ENCODE measurements at places on chromosomes 6 and 20. TPM values are rescaled to one million over a fixed set of nuclear protein-coding genes. Genes with fewer than 3 reads are reported as not detected.

LAMP5 gene
- 1.4 TPM for total RNA-seq

PLA2G7 gene
- total RNA-seq: 0.16 TPM

R3HDML gene
- not detected for total RNA-seq

UBE2J1 gene
- 56.0 TPM for total RNA-seq

ENPP4 gene
- total RNA-seq: 5.5 TPM

RRP36 gene
- total RNA-seq: 59.3 TPM

SCUBE3 gene
- total RNA-seq: 3.0 TPM

LY6G6F gene
- not detected for total RNA-seq
